ENCODE measurements at places on chromosomes 6 and 20.

DNA sequence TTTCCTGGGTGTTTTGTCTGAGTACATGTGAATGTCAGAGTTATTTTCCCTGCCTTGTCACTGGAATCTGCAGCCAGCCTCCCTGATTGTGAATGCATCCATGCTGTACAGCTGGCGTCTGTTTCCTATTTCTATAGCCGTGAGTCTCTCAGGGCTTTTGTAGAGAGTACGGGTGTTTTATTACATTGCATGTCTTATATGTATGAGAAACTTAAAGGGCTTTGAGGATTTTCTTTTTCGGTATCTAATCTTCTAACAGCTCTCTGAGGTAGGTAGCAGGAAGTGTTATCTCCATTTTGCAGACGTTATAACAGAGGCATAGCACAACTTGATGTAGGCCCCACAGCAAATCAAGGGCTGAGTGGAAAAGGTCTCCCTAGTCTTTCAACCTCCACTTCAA, 272.9 kb downstream of the PRL start:
- no peak for DNase-seq

GRCh38 chr6:111834356-111834755, 38.9 kb downstream of the FYN start:
- DNase-seq: no peak

DNA sequence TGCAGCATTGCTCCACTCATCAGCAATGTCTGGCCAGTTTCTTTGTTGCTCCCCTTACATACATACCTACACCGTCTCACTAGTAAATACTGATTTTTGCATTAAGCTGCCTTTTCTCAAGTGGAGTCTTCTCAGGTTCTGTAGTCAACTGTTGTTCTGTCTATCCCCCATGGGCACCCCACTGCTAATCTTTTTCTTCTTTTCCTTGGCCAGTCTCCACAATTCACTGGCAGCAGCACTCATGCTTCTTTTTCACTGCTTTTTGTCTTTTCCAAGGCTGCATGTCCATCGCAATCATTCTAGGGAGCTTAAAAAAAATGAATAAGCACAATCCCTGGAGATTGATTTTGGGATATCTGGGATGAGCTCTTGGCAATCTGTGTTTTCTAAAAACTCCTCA, 10.3 kb upstream of the ERVFRD-1 start:
- DNase-seq: no peak

DNA sequence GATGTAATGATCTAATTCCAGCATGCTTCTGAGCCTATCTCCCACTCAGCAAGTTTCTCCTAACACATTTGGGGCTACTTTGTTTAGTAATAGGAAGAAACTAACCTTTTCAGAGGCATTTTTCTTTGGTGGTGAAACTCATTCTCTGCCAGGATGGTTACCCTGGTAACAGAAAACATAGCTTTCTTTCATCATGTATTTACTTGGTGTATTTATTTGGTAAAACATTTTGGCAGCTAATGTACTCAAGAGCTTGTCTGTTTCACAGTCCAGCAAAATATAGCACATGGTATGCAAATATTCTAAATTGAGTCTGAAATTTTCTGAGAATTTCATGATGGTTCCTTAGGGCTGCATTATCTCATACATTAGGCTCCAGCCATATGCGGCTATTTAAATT, 100.0 kb downstream of the SLC35B3 start:
- DNase-seq: no peak

DNA sequence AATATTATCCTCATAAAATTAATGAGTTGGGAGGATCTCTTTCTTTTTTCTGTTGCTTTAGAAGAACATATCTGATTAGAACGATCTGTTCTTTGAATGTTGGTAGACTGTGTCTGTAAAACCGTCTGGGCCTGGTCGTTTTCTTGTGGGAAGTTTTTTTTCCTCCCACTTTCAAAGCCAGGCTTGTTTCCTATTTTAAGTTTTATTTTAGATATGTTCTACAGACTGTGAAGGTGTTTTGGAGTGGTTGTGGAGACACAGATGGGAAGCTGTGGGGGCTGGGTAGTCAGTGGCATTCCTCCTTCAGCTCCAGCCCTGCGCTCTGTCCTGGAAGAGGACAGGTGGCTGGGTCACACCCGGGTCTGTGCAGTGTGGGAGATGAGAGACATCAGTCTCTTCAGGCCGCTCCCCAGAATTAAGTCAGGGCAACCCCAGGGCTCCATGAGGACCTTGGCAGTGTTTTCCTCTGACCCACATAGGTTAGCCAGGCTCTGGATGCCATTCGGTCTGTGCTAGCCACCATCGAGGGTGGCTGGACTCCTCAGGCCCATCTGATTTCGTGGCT, 92.0 kb upstream of the SCP2D1 start:
- no peak for DNase-seq

GRCh38 chr6:31697555-31697954, 5.6 kb downstream of the ABHD16A start:
- DNase-seq: no peak

- DNase-seq: no peak
Observed at GRCh38 chr6:52647199-52647598, 23.7 kb upstream of the TMEM14A start.

- DNase-seq: no peak
Observed at GRCh38 chr20:24764794-24765202, 184.3 kb upstream of the CST7 start.

DNA sequence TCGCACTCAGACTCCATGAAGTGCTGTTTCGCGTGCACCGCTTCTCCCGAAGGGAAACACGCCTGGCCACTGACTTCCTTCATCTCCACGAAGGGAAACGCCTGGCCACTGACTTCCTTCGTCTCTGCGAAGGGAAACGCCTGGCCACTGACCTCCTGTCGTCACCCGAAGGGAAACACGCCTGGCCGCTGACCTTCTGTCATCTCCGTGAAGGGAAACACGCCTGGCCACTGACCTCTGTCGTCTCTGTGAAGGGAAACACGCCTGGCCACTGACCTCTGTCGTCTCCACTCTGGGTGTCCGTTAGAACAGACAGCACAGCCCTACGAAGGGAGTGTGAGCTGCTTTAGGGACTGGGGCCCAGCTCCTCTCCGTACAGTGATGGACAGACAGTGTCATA, 17.1 kb upstream of the ADRM1 start:
- no peak for DNase-seq

- no peak for DNase-seq
Observed at GRCh38 chr6:73665686-73666319, 12.0 kb upstream of the SLC17A5 start.

DNA sequence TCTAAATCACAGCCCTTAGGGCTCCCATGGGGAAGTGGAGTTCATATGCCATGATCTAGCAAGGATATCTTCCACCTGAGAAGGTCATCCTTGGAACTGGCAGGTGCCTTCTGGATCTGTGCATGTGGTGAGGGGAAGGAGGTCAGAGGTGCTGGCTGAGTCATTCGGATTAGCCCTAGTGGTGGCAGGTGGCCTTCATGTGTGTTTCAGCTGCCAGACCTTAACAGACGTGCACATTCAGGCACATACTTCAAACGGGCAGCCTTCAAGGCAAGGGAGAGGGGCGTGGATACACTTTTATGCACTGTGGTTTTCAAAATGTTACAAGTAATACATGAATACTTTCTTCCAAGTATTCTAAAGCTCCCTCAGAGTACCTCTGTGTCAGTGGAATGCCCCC, 51.2 kb downstream of the BMP6 start:
- DNase-seq: peak; percentile 17

GRCh38 chr20:48986899-48987298, 59.2 kb upstream of the CSE1L start:
- no peak for DNase-seq

DNA sequence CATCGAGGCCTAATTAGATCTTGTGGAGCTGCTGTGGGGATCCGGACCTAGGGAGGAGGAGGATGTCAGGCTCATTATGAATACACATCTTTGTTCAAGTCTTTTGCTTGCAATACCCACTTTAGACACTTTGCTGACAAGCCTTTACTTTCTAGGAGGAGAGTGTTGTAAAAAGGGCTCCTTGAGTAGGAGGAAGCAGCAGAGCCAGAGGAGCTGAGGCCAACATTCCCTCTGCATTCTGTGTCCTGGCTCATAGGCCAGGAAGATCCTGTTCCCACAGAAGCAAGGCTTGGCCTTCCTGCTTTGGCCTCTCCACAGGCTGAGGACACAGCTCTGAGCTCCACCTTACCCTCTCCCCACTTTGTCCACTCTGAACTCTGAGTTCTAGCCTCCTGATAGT, 67.1 kb downstream of the TPD52L1 start:
- DNase-seq: no peak

- DNase-seq: no peak
Observed at GRCh38 chr20:49557449-49557848, 10.5 kb downstream of the PTGIS start.

- no peak for DNase-seq
Observed at GRCh38 chr6:106241498-106241897, 84.1 kb downstream of the ATG5 start.

DNA sequence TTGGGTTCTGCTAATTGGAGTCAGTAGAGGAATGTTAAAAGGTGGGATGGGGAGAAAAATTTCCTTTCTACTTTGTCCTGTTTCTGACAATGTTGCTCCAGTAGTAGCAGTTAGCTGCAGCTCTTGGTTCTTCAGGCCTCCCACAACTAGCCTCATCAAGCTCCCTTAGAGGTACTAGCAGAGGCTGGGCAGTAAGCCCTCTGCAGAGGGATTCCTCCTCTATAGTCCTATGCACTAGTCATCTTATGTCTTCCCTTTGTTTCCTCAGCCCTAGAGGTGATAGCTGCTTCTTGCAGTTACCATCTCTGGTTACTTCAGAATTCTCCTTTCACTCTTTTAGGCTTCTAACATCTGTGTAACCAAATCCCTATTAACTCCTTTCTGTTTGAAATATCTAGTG, 99.8 kb downstream of the FILIP1 start:
- no peak for DNase-seq

- no peak for DNase-seq
Observed at GRCh38 chr20:24958506-24959385, 9.7 kb downstream of the CST7 start.

DNA sequence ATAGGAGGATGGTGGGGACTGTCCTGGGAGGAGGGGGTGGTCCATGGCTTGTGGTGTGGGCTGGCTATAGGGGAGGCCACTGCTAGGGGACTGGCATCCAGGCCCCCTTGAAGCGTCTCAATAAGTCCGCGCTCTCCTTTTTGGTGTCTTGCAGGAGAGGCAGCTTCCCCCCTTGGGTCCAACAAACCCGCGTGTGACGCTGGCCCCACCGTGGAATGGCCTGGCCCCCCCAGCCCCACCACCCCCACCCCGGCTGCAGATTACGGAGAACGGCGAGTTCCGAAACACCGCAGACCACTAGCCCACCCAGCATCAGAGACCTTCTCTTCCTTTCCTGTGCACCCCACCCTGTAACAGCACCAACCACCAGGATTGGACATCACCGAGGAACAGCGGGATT, 2.8 kb upstream of the ZBTB9 start:
- no peak for DNase-seq

- peak; percentile 25 for DNase-seq
Observed at GRCh38 chr20:12965870-12966251, 42.9 kb upstream of the SPTLC3 start.

DNA sequence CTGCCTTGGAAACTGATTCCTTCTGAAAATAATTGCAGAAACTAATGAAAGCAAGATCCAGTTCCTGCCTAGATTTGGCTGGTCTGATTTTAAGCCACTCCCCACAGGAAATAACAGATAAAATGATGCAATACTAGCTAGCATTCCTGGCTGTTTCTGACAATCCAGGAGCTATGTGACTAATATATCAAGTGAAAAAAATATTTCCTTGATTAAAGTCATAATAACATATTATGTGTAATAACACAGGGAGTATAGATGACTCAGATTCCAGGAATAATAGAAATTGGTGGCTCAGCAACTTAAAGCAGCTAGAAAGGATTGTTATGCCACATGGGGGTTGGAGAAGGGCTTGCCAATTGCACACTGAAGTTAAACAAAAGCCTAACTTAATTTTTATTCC, 182.7 kb upstream of the SALL4 start:
- DNase-seq: no peak

- DNase-seq: no peak
Observed at GRCh38 chr6:138400326-138400725, 3.7 kb upstream of the HEBP2 start.

GRCh38 chr6:162315291-162315690, 412.3 kb downstream of the PRKN start:
- DNase-seq: no peak

GRCh38 chr6:117371492-117371891, 54.2 kb downstream of the ROS1 start:
- DNase-seq: no peak

GRCh38 chr20:52342913-52343312, 151.3 kb upstream of the ZFP64 start:
- DNase-seq: no peak
